ENCODE measurements at places on chromosomes 13 and 19.

- no peak for DNase-seq
These were observed 221.5 kb upstream of the NBEA start for GRCh38 chr13:34720618-34721017.

- DNase-seq: no peak
These were observed 10.9 kb downstream of the SLC46A3 start for GRCh38 chr13:28707629-28708427.

- no peak for DNase-seq
These were observed 78.8 kb downstream of the FGF14 start for GRCh38 chr13:102323012-102323411.

- DNase-seq: peak; percentile 67
These were observed 11.1 kb downstream of the LRRC4B start for GRCh38 chr19:50557009-50557613.

- DNase-seq: no peak
These were observed 783 bp upstream of the ZNF587B start for GRCh38 chr19:57829316-57829715.

- no peak for DNase-seq
These were observed 251.7 kb upstream of the ARGLU1 start for GRCh38 chr13:106819413-106820180.

DNA sequence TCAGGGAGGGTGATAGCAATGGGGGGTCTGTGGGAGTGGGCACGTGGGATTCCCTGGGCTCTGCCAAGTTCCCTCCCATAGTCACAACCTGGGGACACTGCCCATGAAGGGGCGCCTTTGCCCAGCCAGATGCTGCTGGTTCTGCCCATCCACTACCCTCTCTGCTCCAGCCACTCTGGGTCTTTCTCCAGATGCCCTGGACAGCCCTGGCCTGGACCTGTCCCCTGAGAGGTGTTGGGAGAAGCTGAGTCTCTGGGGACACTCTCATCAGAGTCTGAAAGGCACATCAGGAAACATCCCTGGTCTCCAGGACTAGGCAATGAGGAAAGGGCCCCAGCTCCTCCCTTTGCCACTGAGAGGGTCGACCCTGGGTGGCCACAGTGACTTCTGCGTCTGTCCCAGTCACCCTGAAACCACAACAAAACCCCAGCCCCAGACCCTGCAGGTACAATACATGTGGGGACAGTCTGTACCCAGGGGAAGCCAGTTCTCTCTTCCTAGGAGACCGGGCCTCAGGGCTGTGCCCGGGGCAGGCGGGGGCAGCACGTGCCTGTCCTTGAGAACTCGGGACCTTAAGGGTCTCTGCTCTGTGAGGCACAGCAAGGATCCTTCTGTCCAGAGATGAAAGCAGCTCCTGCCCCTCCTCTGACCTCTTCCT, 9.3 kb upstream of the CEACAM7 start:
- DNase-seq: no peak

GRCh38 chr19:55348317-55349034, 6.0 kb downstream of the COX6B2 start:
- peak; percentile 55 for DNase-seq

DNA sequence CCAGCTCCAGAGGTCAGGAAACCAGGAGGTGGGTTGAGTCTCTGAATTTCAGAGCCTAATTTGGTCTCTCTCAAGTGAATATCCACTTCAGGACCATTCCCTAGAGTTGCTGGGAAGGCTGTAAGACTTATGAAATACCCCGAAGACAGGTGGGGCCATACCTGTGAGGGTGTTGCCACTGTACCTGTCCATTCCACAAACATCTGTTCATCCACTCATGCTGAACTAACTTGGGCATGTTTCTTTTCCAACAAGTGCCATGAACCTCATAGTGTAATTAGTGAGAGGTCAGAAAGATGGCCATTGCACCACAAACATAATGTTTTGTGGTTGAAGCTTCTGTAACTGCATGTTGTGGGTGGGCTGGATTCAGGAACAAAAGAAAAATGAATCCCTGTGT, 7.8 kb downstream of the ILF3 start:
- no peak for DNase-seq

GRCh38 chr13:71303144-71303543, 563.9 kb downstream of the DACH1 start:
- DNase-seq: no peak

DNA sequence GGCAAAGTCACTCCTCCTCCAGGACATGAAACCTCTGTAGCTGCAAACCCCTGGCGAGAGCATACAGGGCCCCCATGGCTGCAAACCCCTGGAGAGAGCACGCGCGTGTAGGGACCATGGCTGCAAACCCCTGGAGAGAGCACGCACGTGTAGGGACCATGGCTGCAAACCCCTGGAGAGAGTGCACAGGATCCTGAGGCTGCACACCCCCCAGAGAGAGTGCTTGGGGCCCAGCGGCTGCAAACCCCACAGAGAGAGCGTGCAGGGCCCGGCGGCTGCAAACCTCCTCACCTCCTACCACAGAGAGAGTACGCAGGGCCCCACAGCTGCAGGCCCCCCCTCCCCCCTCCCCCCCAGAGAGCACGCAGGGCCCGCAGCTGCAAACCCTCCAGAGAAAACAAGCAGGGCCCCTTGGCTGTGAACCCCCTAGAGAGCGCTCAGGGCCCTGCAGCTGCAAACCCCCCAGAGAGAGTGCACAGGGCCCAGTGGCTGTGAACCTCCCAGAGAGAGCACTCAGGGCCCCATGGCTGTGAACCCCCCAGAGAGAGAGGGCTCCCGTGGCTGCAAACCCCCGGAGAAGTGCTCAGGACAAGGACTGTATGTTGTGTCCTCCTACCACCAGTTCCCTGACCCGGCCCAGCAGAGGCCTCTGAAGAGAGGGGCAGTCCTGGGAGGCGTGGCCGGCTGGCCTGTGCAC, 7.3 kb downstream of the ADPRHL1 start:
- DNase-seq: no peak

GRCh38 chr19:49534632-49535385, 7.0 kb downstream of the RCN3 start:
- no peak for DNase-seq

DNA sequence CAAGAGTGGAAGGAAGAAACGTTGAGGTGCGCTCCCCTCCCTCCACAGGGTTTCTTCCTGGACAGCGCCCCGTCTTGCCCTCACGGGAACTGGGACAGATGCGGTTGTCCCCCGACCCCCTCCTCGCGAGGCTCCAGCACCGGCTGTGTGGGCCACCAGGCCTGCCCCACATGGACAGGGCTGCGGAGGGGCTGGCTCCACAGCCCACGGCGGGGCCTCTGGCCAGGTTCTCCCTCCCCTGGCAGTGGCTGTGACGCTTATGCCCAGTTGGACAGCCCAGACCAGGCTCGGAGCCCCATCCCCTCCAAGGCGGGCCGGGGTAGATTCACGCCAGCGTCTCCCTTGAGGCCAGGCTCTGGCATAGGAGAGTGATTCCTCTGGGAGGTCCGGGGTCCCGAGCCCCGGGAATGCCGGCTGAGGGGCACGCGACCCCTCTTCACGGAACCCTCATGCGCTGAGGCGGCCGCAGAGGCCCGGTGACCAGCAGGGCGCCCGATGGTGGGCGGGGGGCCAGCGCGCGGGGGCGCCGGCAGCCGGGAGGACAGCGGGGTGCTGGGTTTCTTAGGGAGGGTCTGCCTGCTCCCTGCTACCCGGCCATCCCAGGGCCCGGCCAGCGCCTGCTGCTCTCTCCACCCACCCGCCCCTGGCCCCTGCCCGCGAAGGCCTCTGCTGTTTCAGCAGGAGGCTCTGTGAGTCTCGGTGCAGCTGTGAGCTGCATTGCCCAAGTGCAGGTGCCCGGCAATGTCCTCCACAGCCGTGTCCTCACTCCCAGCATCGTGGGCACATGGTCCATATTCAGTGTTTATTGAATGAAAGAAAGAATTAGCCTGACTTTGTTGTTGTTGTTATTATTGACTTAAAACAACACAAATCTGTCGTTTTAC, 20.3 kb upstream of the GAS6 start:
- DNase-seq: no peak

DNA sequence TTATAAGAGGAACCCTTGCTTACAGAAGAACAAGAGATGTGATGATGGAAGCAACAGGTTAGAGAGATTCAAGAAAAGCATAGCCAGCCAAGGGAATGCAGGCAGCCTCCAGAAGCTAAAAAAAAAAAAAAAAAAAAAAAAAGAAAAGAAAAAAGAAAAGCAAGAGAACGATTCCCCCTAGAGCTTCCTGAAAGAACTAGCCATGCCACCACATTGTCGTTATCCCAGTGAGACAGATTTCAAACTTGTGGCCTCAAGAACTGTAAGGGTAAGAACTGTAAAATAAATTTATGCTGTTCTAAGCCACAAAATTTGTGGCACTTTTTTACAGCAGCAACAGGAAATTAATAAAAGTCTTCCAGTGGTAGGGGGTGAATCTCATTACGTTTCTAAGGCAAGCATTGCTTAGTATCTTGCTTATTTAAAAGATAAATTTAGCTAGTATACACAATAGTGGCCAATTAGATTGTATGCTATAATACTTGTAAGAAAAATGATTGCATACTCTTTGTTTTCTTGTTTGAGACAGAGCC, 21.8 kb downstream of the RFXAP start:
- DNase-seq: no peak

GRCh38 chr13:98096059-98096458, 46.8 kb upstream of the FARP1 start:
- no peak for DNase-seq

DNA sequence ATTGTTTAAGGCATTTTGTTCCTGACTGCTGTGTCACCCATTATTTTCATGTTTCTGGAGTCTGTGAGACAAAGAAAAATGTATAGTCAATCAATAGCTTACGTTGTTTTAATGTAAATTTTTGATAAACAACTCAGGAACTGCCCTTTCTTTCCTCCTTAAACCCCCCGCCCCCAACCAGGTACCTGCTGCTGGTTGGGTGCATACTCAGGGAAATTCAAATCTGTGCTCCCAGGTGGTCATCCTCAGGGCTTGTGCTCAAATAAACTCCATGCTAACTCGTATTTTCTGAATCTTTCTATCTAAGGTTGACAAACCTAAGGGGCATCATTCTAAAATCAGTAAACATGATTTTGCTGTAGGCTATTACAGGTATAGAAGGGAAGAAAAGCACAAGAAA, 4.1 kb upstream of the CDC16 start:
- no peak for DNase-seq

- no peak for DNase-seq
These were observed 1.1 kb upstream of the PDE4A start for GRCh38 chr19:10419200-10419645.

DNA sequence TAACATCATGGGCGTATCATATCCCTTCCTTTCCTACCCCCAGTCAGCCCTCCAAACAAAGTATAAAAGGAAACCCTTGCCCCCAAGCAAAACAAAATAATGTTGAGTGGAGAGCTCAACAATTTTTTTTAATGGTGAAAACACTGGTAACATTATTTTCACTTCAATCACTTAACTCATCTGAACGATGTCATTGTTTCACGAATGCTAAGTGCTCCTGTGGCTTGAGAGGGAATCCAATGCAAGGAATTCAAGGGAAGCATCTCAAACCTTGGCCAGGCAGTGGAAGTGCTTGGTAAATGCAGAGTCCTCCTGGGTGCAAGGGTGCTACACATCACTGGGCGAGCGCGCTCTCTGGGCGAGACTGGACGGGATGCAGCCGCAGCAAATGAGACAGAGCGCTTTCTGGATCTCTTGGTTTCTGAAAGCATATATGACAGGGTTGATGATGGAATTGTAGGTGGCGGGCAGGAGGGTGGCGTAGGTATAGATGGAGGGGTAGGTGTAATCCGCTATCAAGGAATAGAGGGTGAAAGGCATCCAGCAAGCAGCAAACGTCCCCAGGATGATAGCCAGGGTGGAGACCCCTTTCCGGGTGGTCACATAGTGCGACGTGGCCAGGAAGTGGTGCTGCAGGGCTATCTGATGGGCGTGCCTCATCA, 2.0 kb downstream of the GPR12 start:
- DNase-seq: no peak

DNA sequence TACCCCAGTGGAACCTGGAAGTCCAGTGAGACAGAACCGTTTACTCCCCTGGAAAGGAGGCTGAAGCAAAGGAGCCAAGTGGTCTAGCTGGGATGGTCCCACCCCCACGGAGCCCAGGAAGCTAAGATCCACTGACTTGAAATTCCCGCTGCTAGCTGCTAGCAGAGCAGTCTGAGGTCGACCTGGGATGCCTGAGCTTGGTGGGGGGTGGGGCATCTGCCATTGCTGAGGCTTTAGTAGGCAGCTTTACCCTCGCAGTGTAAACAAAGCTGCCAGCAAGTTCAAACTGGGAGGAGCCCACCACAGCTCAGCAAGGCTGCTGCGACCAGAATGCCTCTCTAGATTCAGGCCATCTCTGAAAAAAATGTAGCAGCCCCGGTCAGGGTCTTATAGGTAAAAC, 437.0 kb downstream of the SUCLA2 start:
- no peak for DNase-seq

- DNase-seq: no peak
These were observed 829 bp downstream of the B3GLCT start for GRCh38 chr13:31200637-31200971.

GRCh38 chr13:75432045-75432444, 49.9 kb downstream of the TBC1D4 start:
- no peak for DNase-seq

DNA sequence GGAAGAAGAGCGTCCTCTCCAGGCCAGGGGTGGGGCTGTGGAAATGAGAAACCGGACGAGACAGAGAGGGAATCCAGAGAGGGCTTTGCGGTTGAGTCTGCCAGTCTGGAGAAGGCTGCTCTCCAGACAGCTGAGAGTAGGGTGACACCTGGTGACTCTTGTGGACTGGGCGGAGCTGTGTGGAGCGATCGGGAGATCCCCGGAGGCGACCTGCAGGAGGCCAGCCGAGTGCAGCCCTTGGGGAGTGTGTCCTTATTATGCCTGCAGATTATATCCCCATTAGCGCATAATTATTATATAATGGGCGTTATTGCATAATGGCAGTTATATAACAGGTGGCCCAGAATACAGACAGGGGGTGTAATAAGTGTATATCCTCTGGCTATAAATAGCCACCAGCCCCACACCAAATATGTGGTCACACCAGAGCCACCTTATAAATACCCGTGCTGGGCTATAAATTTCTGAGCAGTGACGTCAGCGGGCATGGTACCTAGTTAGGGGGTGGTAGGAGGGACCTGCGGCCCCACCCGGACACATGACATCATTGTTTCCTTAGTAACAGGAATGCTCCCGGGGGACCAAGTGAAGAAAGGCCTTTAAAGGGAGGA, 41.2 kb downstream of the NFIX start:
- DNase-seq: no peak

DNA sequence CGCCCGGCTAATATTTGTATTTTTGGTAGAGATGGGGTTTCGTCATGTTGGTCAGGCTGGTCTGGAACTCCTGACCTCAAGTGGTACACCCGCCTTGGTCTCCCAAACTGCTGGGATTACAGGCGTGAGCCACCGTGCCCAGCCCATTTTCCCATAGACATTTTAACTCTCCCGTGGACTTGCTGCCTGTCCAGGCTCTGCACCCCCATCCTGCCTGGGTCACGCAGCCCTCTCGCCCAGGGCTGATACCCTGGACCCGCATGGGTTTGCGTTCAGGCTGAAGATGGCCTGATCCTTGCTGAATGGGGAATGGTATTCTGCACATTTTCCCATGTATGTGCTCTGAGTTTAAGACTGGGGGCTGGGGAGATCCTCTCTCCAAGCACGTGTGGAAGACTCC, 46.0 kb upstream of the RANBP3 start:
- no peak for DNase-seq

GRCh38 chr13:40514802-40515201, 151.6 kb downstream of the FOXO1 start:
- no peak for DNase-seq

- no peak for DNase-seq
These were observed 37.1 kb downstream of the DZIP1 start for GRCh38 chr13:95607366-95607765.

- no peak for DNase-seq
These were observed 13.8 kb upstream of the SLITRK1 start for GRCh38 chr13:83895994-83896580.

- DNase-seq: no peak
These were observed 13.8 kb downstream of the DDX39A start for GRCh38 chr19:14405380-14405757.
